ENCODE measurements at places on chromosomes 11 and 22. TPM values are rescaled to one million over a fixed set of nuclear protein-coding genes. Genes with fewer than 3 reads are reported as not detected.

DNA sequence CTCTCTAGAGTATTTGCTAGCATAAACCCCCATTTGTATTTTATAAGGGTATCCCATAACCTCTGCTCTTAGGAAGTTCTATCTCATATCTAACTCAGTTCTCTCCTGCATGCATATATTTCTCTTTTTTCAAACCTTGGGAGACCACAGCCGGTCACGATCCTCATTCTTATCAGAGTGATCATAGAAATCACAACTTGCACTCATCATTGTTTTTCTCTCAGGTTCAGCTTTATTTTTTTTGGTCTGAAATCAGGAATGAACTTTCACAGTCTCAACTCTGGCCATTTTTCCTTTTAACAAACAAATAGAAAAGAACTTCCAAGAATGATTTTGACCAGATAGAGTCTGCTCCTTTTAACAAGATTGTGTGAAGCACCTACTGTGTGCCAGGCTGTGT is 98.6 kb upstream of the BLID start:
- H3K4me3 ChIP-seq, result no peak overlapping the region
- H3K27me3 ChIP-seq, result no peaks in the 10 kb centered on the region
- DNase-seq, result no peak
- H3K27ac ChIP-seq, result no peak overlapping the region
- H3K4me1 ChIP-seq, result peaks cover 20% of the 10 kb centered on the region

The TLCD5 gene
- 0.76 TPM for polyA plus RNA-seq

DNA sequence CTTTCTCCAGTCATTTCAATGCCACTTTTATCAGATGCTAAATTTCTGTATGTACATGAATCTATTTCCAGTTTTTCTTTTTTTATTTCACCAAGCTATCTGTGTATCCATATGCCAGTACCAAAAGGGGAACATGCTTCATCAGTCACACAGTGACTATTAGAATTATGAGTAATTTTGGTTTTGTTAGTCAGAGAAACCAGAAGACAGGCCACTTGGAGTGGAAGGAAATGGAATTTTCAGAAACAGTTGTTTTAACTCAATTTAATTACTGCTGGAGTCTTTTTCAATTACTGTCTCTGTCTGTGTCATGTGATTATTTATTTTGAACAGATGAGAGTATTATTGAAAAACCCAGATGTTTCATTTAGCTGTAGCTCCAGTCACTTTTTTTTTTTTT is 84.6 kb upstream of the ANO3 start:
- H3K27me3 ChIP-seq, result no peaks in the 10 kb centered on the region
- H3K4me3 ChIP-seq, result no peak overlapping the region
- DNase-seq, result no peak
- H3K4me1 ChIP-seq, result no peaks in the 10 kb centered on the region

DNA sequence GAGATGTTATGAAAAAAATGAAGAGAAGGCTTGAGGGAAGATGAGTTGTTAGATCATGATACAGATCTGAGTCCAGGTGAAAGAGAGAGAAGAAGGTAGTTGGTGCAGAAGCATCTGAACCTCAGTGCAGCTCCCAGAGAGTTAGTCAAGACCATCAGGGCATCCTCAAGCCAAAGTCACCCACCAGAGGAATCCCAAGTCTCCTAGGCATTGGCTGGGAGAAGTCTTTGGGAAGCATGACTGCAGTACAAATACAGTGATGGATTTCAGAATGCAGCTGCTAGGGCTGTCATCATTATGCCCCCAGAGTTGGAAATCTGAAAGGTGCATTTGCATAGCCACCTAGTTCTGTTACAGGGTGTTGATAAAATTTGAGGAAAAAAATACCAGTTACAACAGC is 59.7 kb upstream of the GALNT18 start:
- DNase-seq, result no peak
- no peaks in the 10 kb centered on the region for H3K36me3 ChIP-seq
- no peaks in the 10 kb centered on the region for H3K27me3 ChIP-seq

The KDM4E gene
- polyA plus RNA-seq, result not detected

DNA sequence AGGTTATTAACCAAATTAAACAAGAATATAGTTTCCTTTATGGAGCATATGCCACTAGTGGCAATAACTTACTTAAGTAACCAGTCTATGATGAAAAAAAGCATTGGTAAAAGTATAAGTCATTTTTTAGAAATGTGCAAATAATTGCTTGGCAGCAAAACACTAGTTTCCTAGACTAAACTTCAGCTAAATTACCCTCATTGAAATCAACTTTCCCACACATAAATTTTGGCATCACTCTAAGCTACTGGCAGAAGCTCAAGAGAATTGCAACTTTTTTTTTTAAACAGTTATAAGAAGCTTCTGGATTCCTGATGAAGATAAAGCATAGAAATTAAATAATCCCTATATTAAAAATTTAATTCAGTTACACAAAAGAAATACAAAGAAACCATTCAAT is 12.5 kb downstream of the CCDC34 start:
- H3K4me1 ChIP-seq, result no peaks in the 10 kb centered on the region
- no peaks in the 10 kb centered on the region for H3K36me3 ChIP-seq
- no peak overlapping the region for H3K4me3 ChIP-seq
- DNase-seq, result no peak

DNA sequence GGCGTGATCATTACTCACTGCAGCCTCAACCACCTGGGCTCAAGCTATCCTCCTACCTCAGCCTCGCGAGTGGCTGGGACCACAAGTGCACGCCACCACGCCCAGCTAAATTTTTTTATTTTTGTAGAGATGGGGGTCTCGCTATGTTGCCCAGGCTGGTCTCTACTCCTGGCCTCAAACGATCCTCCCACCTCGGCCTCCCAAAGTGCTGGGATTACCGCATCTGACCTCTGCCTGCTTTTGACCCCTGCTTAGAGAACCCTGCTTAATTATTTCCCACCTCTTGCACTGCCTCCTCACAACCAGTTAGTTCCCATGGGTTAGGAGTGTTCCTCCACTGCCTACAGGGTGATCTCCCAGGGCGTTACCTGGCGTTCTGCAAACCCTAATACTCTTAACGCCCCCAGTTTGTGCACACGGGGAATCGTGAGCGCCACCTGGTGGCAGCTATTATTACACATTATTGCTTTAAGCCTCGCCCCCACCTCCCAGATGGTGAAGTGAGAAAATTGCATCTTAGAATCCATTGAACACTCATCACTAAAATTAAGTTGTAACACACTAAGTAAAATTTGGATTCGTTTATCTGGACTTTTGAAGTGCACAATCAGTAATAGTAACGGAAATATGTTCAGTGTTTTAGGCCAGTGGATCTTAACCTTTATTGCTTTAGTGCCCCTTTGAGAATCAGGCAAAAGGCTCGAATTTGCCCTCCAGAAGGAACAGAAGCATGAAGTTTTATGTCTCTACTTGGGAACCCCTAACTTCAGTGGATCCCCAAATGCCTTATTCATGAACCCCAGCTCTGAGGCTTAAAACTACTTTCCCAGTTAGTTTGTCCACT is 61.4 kb upstream of the ASPHD2 start:
- H3K36me3 ChIP-seq, result no peaks in the 10 kb centered on the region
- H3K27me3 ChIP-seq, result peaks cover 46% of the 10 kb centered on the region
- no peak overlapping the region for H3K4me3 ChIP-seq
- DNase-seq, result peak; percentile 78
- no peaks in the 10 kb centered on the region for H3K4me1 ChIP-seq
- H3K27ac ChIP-seq, result no peak overlapping the region

DNA sequence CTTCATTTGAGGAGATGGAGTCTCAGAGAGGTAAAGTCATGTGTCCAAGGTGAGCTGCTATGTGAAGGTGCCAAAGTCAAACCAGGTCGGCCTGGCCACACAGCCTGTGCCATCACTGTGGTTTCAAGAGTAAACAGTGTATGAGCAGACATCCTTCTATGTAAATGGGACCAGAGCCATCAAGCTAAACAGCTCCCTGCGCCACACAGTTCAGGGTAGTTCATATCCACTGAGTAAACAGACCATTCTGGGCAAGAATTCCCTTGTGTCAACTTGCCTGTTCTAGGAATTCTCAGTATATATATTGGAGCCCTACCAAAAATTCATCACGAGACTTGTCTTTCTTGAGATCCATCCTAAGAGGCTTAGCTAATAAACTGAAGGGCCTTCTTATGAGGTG is 77.5 kb downstream of the AMOTL1 start:
- no peak overlapping the region for H3K4me3 ChIP-seq
- no peaks in the 10 kb centered on the region for H3K36me3 ChIP-seq
- peaks cover 31% of the 10 kb centered on the region for H3K4me1 ChIP-seq
- DNase-seq, result peak; percentile 78
- H3K27me3 ChIP-seq, result no peaks in the 10 kb centered on the region
- peak overlapping the region; percentile 38 for H3K27ac ChIP-seq

DNA sequence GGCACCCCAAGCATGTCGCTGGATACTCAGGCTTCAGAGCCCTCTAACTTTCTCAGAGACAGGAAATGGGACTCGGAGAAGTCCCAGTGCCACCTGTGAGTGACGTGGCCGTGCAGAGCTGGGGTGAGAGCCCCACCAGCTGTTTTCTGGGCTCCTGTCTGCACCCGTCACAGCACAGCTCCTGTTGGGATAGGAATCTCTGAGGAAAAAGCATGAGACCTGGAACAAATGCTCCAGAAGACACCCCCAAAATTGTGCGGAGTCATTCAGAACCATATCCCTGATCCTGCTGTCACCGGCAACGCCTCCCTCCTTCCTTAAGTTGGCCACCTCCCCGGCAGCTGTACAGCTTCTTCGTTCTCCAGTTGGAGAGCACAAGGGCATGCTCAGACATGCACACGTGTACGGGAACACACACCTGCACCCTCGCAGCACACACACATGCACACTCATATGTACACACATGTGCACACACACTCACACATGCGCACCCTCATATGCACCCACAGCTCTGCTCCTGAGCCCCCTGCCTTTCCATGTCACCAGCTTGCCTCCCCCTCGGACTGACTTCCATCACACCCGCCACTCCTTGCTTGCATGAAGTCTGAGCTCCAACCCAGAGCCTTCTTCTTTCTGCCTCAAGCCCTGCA is 1430.0 kb downstream of the BRD1 start:
- H3K4me1 ChIP-seq, result no peaks in the 10 kb centered on the region
- DNase-seq, result no peak
- no peaks in the 10 kb centered on the region for H3K27me3 ChIP-seq

All from stomach (tissue), 19 donors.